Stimulated activated CD4-positive, alpha-beta T cell treated with anti-CD3 and anti-CD28 coated beads, TNF-alpha, amount 100 ng/mL, for 48 hours (primary cell): ENCODE measurements at places on chromosomes 3 and 15.

GRCh38 chr15:90412356-90413194, 24.5 kb downstream of the IQGAP1 start:
- DNase-seq, result no peak

- no peak for DNase-seq
These were observed 67.1 kb upstream of the CHD2 start for GRCh38 chr15:92833106-92833433.

DNA sequence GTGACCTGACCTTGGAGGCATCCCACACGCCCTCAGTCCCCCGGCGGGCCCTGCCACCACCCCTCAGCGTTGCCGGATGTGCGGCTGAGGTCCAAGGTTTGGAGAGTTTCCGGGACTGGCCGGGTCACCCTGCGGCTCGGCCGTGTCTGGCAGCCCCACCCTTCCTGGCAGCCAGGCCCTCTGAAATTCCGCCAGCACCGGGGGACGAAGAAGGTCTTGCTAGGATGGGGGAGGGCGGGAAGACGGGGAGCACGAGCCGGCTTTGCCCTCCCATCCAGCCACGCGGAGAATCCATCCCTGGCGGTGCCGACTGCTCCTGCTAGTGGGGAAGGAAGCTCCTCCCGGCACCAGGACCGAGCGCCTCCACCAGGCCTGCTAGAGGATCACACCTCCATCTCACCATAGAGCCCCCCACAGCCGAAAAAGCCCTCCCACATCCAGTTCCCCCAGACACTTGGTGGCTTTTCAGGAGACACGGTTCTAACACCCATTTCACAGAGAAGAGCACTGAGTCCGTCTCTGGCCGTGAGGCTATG, 81.5 kb downstream of the CPN2 start:
- no peak for DNase-seq

- no peak for DNase-seq
These were observed 117.8 kb upstream of the PRICKLE2 start for GRCh38 chr3:64342940-64343688.

- DNase-seq, result no peak
These were observed 41.4 kb downstream of the ROBO2 start for GRCh38 chr3:77081240-77081661.

GRCh38 chr15:31396881-31397560, 70.4 kb downstream of the KLF13 start:
- DNase-seq, result no peak

DNA sequence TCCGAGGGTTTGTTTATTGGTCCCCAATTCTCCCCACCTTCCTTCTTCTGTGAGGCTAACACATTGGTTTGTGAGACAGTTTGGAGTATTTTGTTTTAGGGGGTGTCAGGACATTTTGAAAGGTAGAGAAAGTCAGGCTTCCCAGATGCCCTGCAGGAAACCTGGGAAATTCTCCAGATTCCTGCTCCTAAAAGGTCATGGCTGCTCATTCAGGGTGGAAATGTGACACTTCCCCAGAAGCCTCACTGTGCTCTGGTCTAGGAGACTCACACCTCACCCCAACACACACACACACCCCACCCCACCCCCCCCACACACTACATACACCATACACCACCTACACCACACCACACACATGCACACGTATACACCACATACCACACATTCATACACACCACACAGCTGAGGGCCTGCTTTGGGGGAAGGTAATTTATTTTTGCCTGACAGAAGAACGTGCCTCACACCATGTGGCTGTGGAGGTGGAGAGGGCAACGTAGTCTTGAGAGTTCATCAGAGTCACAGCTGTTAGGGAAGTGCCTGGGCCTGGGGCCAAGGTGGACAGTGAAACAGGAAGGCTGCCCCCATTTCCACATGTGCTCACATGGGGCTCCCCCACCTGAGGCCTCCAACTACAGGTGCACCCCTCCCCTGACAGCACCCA, 40.4 kb upstream of the LIMD1 start:
- DNase-seq, result no peak

- no peak for DNase-seq
These were observed 22.4 kb upstream of the MEIS2 start for GRCh38 chr15:37122703-37123102.

GRCh38 chr3:23820888-23821287, 15.1 kb downstream of the UBE2E1 start:
- DNase-seq, result no peak

- DNase-seq, result no peak
These were observed 160.1 kb downstream of the MFSD1 start for GRCh38 chr3:158961911-158962310.

DNA sequence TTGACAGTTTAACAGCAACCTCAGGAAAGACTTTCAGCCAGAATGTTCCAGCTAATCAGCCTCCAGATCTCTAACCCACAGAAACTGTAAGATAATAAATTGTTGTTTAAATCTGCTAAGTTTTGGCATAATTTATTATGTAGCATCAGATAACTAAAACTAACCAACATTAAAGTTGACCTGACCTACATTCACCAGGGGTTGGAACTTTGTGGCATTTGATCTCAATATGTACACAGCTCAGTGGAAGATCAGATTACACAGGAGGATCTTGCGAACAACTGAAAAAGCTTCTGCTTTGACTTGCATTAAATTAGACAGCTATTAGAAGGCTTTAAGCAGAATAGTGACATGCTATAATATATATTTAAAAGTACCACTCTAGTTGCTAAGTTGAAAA, 91.4 kb upstream of the POU1F1 start:
- no peak for DNase-seq

GRCh38 chr3:65633018-65633638, 405.6 kb downstream of the MAGI1 start:
- no peak for DNase-seq

- DNase-seq, result no peak
These were observed 2.1 kb upstream of the RHO start for GRCh38 chr3:129526121-129526900.

DNA sequence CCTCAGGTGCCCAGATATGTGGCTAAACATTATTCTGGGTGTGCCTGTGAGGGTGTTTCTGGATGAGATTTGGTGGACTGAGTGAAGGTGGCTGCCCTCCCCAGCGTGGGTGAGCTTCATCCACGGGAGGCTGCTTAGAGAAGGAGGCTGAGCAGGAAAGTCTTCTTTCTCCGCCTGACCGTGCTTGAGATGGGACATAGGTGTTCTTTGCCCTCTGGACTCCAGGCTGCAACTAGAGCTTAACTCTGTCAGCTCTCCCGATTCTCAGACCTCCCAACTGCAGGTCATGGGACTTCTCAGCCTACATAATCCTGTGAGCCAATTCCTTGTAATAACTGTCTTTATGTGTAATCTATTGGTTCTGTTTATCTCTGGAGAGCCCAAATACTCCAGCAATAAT, 34.1 kb downstream of the RAB7A start:
- no peak for DNase-seq

DNA sequence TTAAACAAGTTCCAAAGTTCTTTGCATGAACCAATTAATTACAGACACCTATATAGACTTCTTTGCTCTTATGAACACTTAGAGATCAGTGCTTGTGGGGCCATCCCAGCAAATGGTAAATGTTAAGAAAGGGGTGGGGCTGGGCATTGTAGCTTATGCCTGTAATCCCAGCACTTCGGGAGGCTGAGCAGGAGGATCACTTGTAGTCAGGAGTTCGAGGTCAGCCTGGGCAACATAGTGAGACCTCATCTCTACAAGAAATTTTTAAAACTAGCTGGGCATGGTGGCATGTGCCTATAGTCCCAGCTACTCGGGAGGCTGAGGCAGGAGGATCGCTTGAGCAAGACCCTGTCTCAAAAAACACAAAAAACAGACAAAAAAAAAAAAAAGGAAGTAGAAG, 19.4 kb upstream of the STARD5 start:
- DNase-seq, result no peak

DNA sequence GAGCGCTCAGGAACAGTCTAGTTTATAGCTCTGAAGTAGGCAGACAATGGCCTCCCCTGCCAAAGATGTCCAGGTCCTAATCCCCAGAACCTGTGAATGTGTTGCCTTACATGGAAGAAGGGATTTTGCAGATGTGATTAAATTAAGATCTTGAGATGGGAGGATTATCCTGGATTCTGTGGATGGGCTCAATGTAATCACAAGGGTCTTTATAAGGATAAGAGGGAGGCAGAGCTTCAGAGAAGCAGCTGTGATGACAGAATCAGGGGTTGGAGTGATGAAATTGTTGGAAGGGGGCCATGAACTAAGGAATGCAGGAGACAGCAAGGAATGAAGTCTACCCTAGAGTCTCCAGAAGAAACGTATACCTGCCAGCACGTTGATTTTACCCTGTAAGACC, 14.0 kb upstream of the GK5 start:
- DNase-seq, result no peak

GRCh38 chr3:27641888-27642601, 80.1 kb downstream of the EOMES start:
- no peak for DNase-seq

DNA sequence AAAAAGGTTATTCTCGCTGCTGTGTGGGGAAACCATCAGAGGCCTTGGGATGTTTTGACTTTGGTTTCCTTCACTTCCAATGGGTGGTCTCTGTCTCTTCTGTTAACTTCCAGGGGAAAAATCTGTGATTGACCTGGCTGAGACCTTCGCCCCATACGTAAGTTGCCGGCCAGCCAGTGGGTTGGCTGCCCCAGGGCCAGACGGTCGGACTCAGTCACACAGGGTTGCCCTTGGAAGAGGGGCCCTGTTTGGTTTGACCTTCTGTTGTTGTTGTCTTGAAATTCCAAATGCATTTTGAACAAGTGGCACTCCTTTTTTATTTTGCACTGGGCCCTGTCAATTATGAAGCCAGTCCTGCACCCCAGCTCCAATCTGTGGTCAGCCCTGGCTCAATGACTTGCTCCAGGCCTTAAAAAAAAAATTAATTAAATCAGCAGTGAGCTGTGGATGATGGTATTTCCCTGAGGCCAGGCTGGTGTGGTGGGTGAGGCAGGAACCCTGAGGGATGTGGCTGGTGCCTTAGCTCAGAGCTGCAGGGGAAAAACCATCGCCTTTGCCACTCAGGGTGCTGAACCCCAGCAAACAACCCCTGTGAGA, 4.5 kb downstream of the FAM107A start:
- DNase-seq, result no peak

- no peak for DNase-seq
These were observed 98.8 kb downstream of the ZNF621 start for GRCh38 chr3:40623567-40623966.

- DNase-seq, result peak; percentile 23
These were observed at the start of gene LIPH for GRCh38 chr3:185552358-185552877. Gene LIPH (minus strand): TSS chr3:185552588. CDS start chr3:185552471, 117 bp downstream.

DNA sequence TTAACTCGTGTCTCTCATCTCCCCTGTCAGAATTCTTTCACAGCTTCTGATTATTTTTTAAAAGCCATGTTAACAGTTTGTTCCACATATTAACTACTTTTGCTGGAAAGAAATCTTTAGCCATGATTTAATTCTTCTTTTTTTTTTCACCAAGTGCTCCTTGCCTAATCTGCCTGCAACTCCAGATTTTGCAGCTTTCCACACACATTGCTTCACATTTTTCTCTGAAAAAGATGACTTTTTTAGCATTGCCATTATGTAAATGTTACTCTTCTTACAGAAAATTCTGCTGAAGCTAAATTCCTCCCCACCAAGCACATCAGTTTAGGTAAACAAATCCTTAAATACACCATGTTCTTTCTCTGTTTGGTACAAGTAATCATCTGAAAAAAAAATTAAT, 23.4 kb upstream of the PPARG start:
- DNase-seq, result no peak

- DNase-seq, result no peak
These were observed 104.8 kb downstream of the ETFA start for GRCh38 chr15:76206325-76206976.

GRCh38 chr3:67646586-67647234, 7.7 kb downstream of the SUCLG2 start:
- no peak for DNase-seq

DNA sequence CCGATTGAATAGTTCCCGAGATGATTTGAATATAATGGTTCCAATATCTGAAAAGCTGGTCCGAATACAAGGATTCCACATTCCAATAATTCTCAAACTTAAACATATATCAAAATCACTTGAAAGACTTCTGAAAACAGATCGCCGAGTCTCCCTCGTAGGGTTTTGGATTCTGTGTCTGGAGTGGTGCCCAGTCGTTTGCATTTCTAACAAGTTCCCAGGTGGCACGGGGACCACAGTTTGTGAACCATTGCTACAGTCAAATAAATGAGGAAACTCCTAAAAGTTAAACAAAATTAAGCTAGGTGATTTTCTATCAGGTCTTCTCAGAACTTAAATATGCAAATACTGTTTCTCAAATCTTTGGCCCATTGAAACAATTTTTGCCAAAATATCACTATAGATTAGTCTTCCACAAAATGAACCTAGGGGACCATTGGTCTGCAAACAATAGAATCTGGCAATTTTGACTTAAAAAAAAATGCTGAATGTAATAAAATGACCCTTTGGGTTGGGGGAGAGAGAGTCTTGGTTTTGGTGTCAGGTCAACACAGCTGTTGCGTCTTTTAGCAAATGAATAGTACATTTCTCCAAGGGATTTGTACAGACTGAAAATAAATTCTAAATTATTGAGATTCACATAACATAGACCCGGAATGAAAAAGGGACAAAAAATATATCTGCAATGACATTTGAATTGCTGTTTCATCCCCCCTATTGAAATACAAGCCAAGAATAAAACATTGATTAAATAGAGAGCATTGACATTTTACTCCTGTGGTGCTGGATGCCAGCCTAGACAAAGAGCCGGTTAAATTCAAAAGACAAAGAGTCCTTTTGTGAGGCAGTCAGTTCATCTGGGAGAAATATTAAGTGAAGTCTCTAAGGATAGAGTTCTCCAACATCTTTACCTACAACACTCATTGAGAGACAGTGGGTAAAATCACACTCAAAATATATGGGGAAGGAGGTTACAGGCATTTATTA, 175.7 kb upstream of the ADAMTS9 start:
- DNase-seq, result no peak

- no peak for DNase-seq
These were observed 363.4 kb downstream of the RBMS3 start for GRCh38 chr3:29644261-29644660.

GRCh38 chr15:58261368-58261767, 123.2 kb downstream of the AQP9 start:
- no peak for DNase-seq

DNA sequence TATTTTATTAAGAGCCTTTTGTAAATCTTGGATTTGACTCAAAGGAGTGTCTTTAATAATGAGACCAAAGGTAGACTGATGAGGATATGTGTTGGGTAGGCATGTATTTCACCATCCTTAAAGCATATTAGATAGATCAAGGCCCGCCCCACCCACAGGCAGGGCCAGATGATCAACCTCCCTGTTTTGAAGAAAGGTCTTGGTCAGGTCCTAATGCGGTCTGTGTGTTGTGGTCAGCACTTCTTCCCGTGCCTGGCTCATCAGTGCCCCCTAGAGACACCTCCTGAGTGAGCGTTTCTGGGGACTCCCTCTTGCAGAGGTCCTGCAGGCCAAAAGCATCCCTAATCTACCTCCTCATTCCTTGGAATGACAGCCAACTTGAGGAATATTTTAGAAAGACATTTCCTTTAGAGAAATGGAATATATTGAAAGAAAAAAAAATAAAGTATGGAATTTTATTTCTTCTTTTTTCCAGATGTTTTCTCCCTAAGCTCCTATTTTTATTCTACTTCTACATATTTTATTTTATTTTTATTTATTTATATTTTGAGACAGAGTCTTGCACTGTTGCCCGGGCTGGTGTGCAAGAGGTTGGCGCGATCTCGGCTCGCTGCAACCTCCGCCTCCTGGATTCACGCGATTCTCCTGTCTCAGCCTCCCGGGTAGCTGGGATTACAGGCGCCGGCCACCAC, 6.0 kb downstream of the TM4SF4 start:
- DNase-seq, result peak; percentile 16

GRCh38 chr3:20080956-20081554, 40.8 kb downstream of the KAT2B start:
- DNase-seq, result no peak
